Activated CD4-positive, alpha-beta memory T cell treated with anti-CD3 and anti-CD28 coated beads, Interleukin-2, amount 10 ng/mL, durations not matched to agents 7 days and 5 days (primary cell): ENCODE measurements at places on chromosomes 2 and 18. TPM values are rescaled to one million over a fixed set of nuclear protein-coding genes. Genes with fewer than 3 reads are reported as not detected.

The TXNDC2 gene
- 0.30 TPM for total RNA-seq

- peaks cover 77% of the 10 kb centered on the region for H3K36me3 ChIP-seq
- no peak overlapping the region for H3K27ac ChIP-seq
- H3K27me3 ChIP-seq, result no peaks in the 10 kb centered on the region
- peaks cover 30% of the 10 kb centered on the region for H3K4me1 ChIP-seq
- H3K4me3 ChIP-seq, result no peak overlapping the region
- no peak for DNase-seq
Measured at GRCh38 chr2:239146741-239147181, 254.1 kb downstream of the HDAC4 start.

The RAB6C gene
- total RNA-seq, result 0.10 TPM

GRCh38 chr2:106983305-106983704 lies 97.3 kb upstream of the ST6GAL2 start:
- H3K27me3 ChIP-seq, result no peaks in the 10 kb centered on the region
- no peak for DNase-seq
- H3K27ac ChIP-seq, result no peak overlapping the region
- H3K36me3 ChIP-seq, result no peaks in the 10 kb centered on the region
- no peak overlapping the region for H3K4me3 ChIP-seq

- no peaks in the 10 kb centered on the region for H3K27me3 ChIP-seq
- H3K4me3 ChIP-seq, result no peak overlapping the region
- H3K36me3 ChIP-seq, result no peaks in the 10 kb centered on the region
- DNase-seq, result no peak
Measured at GRCh38 chr18:53551868-53552426, 672.5 kb downstream of the MBD2 start.

GRCh38 chr2:72982781-72983499 lies 65.6 kb downstream of the EMX1 start:
- H3K27me3 ChIP-seq, result no peaks in the 10 kb centered on the region
- H3K4me3 ChIP-seq, result no peak overlapping the region
- DNase-seq, result no peak
- no peak overlapping the region for H3K27ac ChIP-seq
- H3K4me1 ChIP-seq, result no peaks in the 10 kb centered on the region

The TMEM169 gene
- total RNA-seq, result 3.5 TPM

- no peaks in the 10 kb centered on the region for H3K27me3 ChIP-seq
- no peaks in the 10 kb centered on the region for H3K4me1 ChIP-seq
- H3K36me3 ChIP-seq, result peaks cover 13% of the 10 kb centered on the region
- no peak overlapping the region for H3K27ac ChIP-seq
Measured at GRCh38 chr2:105262651-105263091, 21.1 kb downstream of the GPR45 start.

DNA sequence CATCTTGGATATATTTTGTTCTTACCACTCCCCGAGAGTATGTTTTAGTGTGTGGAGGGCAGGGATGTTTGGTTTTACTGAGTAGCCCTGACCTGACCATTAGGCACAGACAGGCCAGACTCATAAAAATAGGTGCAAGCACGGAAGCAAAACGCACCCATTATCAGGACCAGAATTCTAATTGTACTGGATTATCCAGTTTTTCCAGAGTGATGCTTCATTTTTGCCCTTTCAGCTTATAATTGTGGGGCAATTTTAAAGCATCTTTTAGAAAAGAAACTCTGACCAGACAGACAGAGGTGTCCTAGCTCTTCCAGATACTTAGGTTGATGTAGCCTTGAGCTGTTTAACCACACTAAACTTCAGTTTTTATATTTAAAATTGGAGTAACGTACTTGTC lies 4.4 kb downstream of the NCOA1 start:
- no peak overlapping the region for H3K27ac ChIP-seq
- no peak overlapping the region for H3K4me3 ChIP-seq
- peaks cover 27% of the 10 kb centered on the region for H3K4me1 ChIP-seq
- no peak for DNase-seq
- peaks cover 8% of the 10 kb centered on the region for H3K36me3 ChIP-seq

The NEMP2 gene
- 19.1 TPM for total RNA-seq

- H3K4me3 ChIP-seq, result no peak overlapping the region
- no peak overlapping the region for H3K27ac ChIP-seq
- no peaks in the 10 kb centered on the region for H3K36me3 ChIP-seq
- no peaks in the 10 kb centered on the region for H3K4me1 ChIP-seq
- H3K27me3 ChIP-seq, result no peaks in the 10 kb centered on the region
Measured at GRCh38 chr18:53747210-53747609, 477.3 kb downstream of the MBD2 start.

DNA sequence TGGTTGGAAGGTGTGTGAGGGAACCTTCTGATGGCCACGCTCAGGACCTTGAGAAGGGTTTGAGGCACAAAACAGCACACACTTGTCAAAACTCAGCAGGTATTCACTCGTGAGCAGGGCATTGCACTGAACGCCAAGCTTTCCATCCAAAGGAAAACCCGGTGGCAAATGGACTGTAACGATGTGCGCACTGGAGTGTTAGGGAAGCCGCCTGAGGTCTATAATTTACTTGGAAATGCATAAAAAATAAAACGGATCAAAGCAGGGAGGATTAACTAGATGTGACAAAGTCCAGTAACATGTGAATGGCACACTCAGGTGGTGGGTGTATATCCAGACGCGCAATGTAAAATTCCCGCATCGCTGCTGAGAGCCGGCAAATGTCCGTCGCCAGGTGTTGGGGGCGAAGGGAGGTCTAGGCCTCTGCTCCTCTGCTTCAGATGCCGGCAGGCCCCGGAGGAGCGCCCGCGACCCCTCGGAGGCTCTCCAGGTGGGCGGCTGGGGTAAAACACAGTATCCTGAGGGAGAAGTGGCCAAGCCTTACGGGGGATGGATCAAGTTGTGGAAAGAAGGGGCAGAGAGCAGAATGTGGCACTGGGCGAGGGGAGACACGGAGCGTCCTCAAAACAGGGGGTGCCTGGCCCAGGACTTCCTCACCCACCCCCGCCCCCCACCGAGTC lies 15.3 kb downstream of the HES6 start:
- no peaks in the 10 kb centered on the region for H3K36me3 ChIP-seq
- no peak overlapping the region for H3K27ac ChIP-seq
- DNase-seq, result no peak
- no peaks in the 10 kb centered on the region for H3K4me1 ChIP-seq

DNA sequence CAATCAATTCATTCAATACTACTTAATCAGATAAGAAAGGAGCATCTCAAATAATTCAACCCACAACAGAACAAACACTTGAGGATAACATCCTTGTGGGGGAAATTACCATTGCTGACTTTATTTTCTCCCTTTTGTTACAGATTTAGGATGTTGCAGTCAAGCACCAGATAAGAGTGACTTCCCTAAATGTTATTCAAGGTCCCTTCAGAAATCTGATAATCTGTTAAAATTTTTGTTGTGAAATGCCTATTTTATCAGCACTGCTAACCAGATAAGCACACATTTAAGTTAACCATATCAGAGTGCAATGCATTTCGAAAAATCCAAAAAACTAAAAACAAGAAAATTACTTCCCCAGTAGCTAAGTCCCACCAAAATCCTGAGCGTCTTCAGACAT lies 33.5 kb downstream of the SUMO1 start:
- no peak for DNase-seq
- H3K4me3 ChIP-seq, result no peak overlapping the region
- H3K36me3 ChIP-seq, result peaks cover 15% of the 10 kb centered on the region
- H3K27me3 ChIP-seq, result no peaks in the 10 kb centered on the region
- no peak overlapping the region for H3K27ac ChIP-seq
- H3K4me1 ChIP-seq, result no peaks in the 10 kb centered on the region

The TM4SF20 gene
- not detected for total RNA-seq

GRCh38 chr18:49155857-49156256 lies 205.1 kb upstream of the SMAD7 start:
- peaks cover 7% of the 10 kb centered on the region for H3K4me1 ChIP-seq
- H3K27me3 ChIP-seq, result no peaks in the 10 kb centered on the region
- H3K36me3 ChIP-seq, result peaks cover 22% of the 10 kb centered on the region
- no peak overlapping the region for H3K27ac ChIP-seq
- H3K4me3 ChIP-seq, result no peak overlapping the region

DNA sequence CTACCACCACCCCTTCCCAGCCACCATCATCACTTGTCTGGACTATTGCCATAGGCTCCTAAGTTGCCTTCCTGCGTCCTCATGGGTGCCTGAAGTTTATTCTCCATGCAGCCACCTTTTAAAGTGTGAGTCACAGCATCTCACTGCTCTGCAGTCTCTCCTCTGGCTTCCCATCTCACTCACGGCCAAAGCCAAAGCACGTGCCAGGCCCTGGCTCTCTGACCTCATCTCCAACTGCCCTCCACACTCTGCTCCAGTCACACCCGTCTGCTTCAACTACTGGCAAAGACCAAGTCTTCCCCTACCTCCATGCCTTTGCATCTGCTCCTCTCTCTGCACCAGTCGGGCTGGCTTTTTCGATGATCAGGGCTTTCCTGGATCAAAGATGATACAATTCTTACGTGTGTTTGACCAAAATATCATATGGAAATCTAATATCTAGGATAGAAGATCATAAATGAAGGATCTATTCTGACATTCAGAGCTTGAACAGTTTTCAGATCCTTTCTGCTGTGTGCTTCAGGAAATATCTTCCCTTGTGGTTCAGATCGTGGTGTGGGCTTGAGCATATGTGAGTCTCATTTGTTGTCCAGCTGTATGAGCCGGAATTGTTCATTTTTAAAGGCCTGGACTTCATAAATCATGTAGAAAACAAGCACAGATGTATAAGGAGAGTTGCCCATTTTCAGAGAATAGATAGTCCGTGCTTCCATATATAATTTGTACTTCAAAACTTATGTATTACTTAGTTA lies 175.6 kb downstream of the PRKCE start:
- H3K36me3 ChIP-seq, result peaks cover 17% of the 10 kb centered on the region
- no peak overlapping the region for H3K4me3 ChIP-seq
- H3K27ac ChIP-seq, result no peak overlapping the region
- no peak for DNase-seq
- no peaks in the 10 kb centered on the region for H3K27me3 ChIP-seq
- H3K4me1 ChIP-seq, result peaks cover 5% of the 10 kb centered on the region

The ACOXL gene
- total RNA-seq, result 0.30 TPM

DNA sequence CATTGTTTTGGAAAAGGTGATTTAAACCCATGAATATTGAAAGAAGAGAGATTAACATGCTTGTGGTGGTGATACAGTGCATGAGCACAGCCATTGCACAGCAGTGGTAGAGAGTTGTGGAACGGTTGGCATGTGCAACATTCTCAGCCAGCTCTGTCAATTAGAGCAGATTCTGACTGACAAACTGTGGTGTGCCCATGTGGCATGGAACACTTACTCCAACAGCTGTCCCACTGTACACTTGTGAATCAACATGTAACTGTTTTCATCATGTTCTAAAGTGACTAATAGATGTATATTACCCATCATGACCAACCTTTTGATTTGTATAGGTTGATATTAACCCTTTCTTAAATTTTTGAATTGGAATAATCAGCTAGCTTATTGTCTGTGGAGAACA lies 55.6 kb downstream of the PKP4 start:
- no peaks in the 10 kb centered on the region for H3K36me3 ChIP-seq
- H3K27me3 ChIP-seq, result no peaks in the 10 kb centered on the region
- no peak overlapping the region for H3K4me3 ChIP-seq
- no peak overlapping the region for H3K27ac ChIP-seq

- no peaks in the 10 kb centered on the region for H3K36me3 ChIP-seq
- no peak overlapping the region for H3K27ac ChIP-seq
- no peak overlapping the region for H3K4me3 ChIP-seq
- no peak for DNase-seq
- no peaks in the 10 kb centered on the region for H3K4me1 ChIP-seq
Measured at GRCh38 chr2:163934131-163934530, 198.3 kb upstream of the FIGN start.

DNA sequence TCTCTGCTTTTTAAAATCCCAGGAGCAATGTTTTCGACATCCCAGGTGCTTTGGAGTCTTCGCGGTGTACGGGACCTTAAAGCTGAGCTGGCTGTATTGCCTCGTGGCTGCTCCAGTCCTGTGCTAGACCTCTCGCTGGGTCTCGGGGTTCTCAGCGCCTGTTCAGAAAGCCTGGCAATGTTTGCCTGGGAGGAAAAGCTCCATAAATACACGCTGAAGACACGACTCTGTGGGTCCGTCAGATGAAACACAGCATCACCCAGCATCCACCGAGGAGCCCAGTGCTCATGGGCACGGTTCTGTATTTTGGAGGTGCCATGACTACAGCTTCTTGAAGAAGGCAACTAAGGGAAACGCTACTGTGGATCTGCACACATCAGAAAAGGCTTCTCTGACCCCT lies 21.6 kb downstream of the MBP start:
- no peaks in the 10 kb centered on the region for H3K27me3 ChIP-seq
- no peak overlapping the region for H3K4me3 ChIP-seq
- peaks cover 51% of the 10 kb centered on the region for H3K36me3 ChIP-seq
- DNase-seq, result no peak
- H3K4me1 ChIP-seq, result peaks cover 89% of the 10 kb centered on the region
- no peak overlapping the region for H3K27ac ChIP-seq

DNA sequence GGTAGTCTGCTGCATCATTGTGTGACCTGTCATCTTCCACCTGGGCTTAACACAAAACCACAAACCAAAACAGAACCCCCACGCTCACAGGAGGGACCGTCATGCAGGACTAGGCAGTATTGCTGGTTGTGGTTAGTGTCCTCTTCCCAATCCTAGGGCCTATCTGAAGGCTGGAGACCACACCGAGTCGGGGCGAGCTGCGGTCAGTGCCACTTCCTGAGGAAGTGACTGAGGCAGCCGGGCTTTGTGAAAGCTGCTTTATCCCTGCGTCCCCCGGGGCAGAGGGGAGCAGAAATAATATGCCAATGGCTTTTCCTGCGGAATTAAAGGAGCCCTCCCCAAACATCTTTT lies 22.9 kb downstream of the ZNF532 start:
- no peaks in the 10 kb centered on the region for H3K36me3 ChIP-seq
- H3K4me1 ChIP-seq, result peaks cover 10% of the 10 kb centered on the region
- H3K27me3 ChIP-seq, result peaks cover 9% of the 10 kb centered on the region
- peak; percentile 35 for DNase-seq
- H3K27ac ChIP-seq, result no peak overlapping the region

The OSR1 gene
- not detected for total RNA-seq

DNA sequence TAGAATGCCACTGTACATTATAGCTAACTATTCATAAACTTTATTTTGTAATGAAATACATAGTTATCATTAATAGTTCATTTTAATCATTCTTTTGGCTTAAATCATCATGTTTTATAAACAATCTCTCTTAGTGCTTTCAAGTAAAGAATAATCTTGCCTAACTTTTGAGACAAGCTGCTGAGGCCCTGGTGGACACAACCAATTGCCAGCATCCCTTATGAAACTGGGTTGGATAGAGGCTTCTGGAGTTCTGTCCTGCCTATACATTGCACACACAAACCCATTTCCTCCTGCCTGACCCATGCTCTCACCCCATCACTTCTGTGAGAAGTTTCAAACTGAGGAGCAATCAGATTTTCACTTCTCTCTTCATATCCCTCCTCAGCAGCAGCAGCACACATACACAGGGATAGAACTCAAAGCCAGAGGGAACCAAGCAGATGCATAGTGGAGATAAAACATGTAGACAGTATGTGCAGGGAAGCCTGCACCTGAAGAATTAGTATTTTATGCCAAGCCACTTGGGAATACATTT lies 450.0 kb upstream of the SLC14A2 start:
- no peak overlapping the region for H3K27ac ChIP-seq
- H3K4me3 ChIP-seq, result no peak overlapping the region
- no peak for DNase-seq
- peaks cover 21% of the 10 kb centered on the region for H3K27me3 ChIP-seq
- no peaks in the 10 kb centered on the region for H3K36me3 ChIP-seq

GRCh38 chr2:202519453-202519852 lies 115.3 kb upstream of the FAM117B start:
- H3K4me3 ChIP-seq, result no peak overlapping the region
- peaks cover 12% of the 10 kb centered on the region for H3K36me3 ChIP-seq
- peaks cover 4% of the 10 kb centered on the region for H3K4me1 ChIP-seq
- H3K27me3 ChIP-seq, result no peaks in the 10 kb centered on the region

- H3K27me3 ChIP-seq, result peaks cover 5% of the 10 kb centered on the region
- no peaks in the 10 kb centered on the region for H3K36me3 ChIP-seq
Measured at GRCh38 chr2:217992061-217992460, 10.7 kb downstream of the TNS1 start.

The CD8B2 gene
- total RNA-seq, result not detected

The UGT1A5 gene
- total RNA-seq, result not detected
